ENCODE measurements at places on chromosomes 5 and 9.

GRCh38 chr9:70399141-70399540 lies 15.3 kb downstream of the KLF9 start:
- H3K4me3 ChIP-seq, result no peak overlapping the region
- peaks cover 39% of the 10 kb centered on the region for H3K4me1 ChIP-seq
- no peaks in the 10 kb centered on the region for H3K36me3 ChIP-seq
- H3K27ac ChIP-seq, result peak overlapping the region; percentile 88

DNA sequence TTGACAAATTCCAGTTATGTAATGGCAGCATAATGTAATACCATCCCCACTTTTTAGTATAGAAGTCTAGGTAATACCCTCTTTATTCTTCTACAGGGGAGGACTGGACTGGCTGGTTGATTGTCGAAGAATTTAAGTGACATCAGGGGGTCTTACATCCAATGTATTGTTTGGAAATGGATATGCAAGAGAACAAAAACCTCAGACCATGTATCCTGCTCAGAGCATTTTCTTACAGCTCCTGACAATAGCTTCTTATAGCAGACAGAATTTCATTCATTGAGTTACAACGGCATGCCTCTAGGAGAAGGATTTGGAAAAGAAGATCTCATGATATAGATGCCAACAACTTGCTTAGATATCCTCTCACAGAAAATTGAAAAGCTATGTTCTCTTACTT lies 2032.3 kb downstream of the EFNA5 start:
- no peaks in the 10 kb centered on the region for H3K27me3 ChIP-seq
- H3K4me3 ChIP-seq, result no peak overlapping the region
- ATAC-seq, result no peak
- H3K36me3 ChIP-seq, result no peaks in the 10 kb centered on the region

DNA sequence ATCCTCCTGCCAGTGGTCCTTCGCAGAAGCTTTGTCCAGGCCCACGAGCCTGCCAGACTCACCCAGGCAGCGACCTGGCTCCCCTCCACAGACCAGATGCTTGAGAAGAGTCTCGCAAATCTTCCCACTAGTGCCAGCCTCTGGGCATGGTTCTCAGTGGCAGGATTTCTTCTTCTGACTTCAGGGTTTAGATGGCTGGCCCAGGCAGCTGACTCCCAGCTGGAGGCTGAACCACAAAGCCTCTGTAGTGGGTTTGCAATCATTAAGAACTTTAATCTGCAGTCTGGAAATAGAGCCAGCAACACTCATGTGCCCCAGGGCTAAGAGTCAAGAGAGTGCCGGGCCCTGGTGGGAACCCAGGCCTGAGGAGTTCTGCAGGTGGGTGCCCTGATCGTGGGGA lies 90.6 kb upstream of the ICE1 start:
- no peak overlapping the region for H3K4me3 ChIP-seq
- H3K27ac ChIP-seq, result no peak overlapping the region
- H3K27me3 ChIP-seq, result no peaks in the 10 kb centered on the region
- ATAC-seq, result no peak
- H3K4me1 ChIP-seq, result no peaks in the 10 kb centered on the region

- H3K36me3 ChIP-seq, result no peaks in the 10 kb centered on the region
- no peaks in the 10 kb centered on the region for H3K27me3 ChIP-seq
- no peak overlapping the region for H3K4me3 ChIP-seq
- H3K4me1 ChIP-seq, result no peaks in the 10 kb centered on the region
Observed at GRCh38 chr9:115263371-115264075, 145.6 kb upstream of the TNC start.

GRCh38 chr5:132369474-132370180 lies at the start of gene SLC22A5:
TSS of gene SLC22A5 (plus strand) at chr5:132369710. CDS start at chr5:132369973, 263 bp downstream.
- no peaks in the 10 kb centered on the region for H3K27me3 ChIP-seq
- peak within 1 kb of the TSS; percentile 90 for H3K27ac ChIP-seq
- H3K36me3 ChIP-seq, result peaks cover 3% of the 10 kb centered on the region
- peaks cover 24% of the 10 kb centered on the region for H3K4me1 ChIP-seq

DNA sequence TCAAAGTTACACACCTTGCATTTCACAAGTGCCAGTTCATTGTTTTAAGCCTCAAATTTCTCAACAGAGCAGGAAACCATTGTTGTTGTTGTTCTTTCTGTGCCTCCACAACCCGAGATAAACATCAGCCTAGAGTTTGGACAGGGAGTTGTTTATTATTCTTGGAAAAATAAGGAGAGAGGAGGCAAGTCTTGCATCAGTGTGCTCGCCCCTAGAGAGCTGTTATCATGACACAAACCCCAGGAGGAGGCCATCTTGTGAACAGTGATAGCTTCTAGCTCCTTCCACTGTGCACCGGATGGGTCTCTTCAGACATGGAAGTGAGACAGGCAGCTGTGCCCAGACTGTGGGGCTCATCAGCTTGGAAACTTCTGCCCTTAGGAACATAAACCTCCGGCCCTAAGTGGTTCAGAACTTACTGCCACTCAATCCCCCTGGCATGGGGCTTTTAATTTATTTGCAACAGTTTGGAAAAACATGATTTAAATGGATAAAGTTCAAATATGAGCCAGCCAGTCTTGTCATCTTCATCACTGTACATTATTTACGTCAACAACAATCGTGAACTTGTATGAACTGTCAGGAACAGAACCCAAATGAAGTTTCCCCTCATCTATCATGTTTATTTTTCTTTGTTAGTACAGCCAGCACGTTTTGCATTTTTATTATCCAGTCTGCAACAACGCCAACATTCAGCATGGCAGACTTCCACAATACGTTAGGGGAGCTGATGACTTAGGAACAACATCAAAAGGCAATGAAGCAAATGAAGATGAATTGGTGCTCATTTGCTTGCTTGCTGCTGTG lies 181.7 kb upstream of the S1PR3 start:
- no peaks in the 10 kb centered on the region for H3K36me3 ChIP-seq
- no peak for ATAC-seq
- H3K4me1 ChIP-seq, result no peaks in the 10 kb centered on the region
- H3K4me3 ChIP-seq, result no peak overlapping the region

DNA sequence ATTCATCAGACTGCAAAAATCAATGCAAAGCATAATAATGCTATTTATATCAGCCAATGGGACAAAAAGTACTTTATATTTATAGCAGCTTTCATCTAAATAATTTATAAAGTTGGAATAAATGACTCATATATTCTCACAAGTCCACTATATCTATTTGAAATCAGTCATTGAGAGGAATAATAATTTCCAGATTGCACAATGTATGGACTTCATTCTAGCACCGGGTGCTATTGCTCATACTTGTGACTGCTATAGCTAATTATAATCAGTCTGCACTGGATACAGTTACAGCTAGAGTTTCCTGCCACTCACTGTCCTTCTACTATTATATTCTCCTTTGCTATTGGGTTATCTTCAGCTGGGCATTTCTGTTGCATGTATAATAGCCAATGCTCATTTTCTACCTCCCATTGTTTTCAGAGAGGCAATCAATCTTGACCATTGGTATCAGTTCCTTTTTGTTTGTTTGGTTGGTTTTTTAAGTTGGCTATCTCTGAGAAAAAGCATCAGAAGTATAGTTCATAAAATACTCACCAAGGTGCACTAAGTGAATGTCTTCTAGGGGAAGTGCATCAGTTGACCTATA lies 1.9 kb downstream of the CDH18 start:
- no peaks in the 10 kb centered on the region for H3K4me1 ChIP-seq
- no peak overlapping the region for H3K4me3 ChIP-seq
- ATAC-seq, result no peak
- H3K27me3 ChIP-seq, result no peaks in the 10 kb centered on the region
- H3K36me3 ChIP-seq, result no peaks in the 10 kb centered on the region

DNA sequence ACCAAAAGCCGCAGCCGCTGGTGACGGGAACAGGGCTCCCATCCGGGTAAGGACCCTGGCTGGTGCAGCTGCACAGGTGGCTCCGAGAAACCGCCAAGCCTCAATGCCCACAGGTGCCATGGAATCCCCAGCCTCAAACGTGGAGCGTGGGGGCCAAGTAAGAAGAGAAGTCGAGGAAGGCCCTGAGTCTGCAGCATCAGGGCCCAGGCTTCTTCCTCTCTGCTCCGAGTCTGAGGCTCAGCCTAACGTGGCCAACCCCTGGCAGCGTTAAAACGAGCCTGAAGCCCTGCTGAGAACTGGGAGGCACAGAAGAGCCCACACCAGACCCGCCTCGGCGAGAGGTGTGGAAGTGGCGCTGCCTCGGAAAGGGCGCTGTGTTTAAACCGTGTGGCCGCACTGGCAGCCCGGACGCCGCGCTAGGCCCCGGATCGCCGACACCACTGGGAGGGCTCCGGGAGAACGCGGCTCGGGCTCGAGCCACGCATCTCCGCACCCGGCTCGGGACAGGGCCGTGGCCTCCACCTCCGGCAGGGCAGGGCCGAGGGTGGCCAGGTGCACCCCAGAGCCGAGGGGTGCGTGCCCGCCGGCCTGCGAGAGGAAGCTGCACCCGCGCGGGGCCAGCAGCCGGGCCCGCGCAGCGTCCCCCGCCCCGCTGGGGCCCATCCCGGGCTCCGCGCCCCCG lies 730 bp downstream of the ZMYND19 start:
- peak; percentile 31 for ATAC-seq
- H3K27ac ChIP-seq, result peak overlapping the region; percentile 69
- no peaks in the 10 kb centered on the region for H3K27me3 ChIP-seq
- H3K4me3 ChIP-seq, result peak overlapping the region; percentile 82

- no peaks in the 10 kb centered on the region for H3K36me3 ChIP-seq
- H3K27ac ChIP-seq, result no peak overlapping the region
- H3K4me3 ChIP-seq, result no peak overlapping the region
Observed at GRCh38 chr5:172364773-172365172, 81.2 kb upstream of the UBTD2 start.

GRCh38 chr5:107980923-107981692 lies 310.4 kb upstream of the EFNA5 start:
- H3K36me3 ChIP-seq, result peaks cover 12% of the 10 kb centered on the region
- no peaks in the 10 kb centered on the region for H3K4me1 ChIP-seq
- H3K27ac ChIP-seq, result no peak overlapping the region
- H3K4me3 ChIP-seq, result no peak overlapping the region
- ATAC-seq, result no peak

- H3K27me3 ChIP-seq, result no peaks in the 10 kb centered on the region
- H3K27ac ChIP-seq, result no peak overlapping the region
- H3K4me3 ChIP-seq, result no peak overlapping the region
- ATAC-seq, result no peak
- H3K4me1 ChIP-seq, result no peaks in the 10 kb centered on the region
Observed at GRCh38 chr9:75593920-75594319, 296.6 kb upstream of the PCSK5 start.

DNA sequence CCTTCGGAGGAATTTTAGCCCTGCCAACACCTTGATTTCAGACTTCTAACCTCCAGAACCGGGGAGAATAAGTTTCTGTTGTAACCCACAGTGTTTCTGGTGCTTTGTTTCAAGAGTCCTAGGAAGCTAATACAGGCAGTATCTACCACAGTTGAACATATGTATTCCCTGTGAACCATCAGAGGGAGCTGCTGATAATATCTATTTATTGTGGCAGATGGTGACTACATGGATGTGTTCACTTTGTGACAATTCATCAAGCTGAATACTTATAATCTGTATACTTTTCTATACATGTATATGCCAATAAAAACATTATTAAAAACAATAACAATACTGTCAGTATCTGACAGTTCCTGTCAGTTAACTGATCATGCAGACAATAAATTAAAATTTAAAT lies 137.2 kb upstream of the GNA14 start:
- no peaks in the 10 kb centered on the region for H3K36me3 ChIP-seq
- peaks cover 8% of the 10 kb centered on the region for H3K27me3 ChIP-seq
- no peak overlapping the region for H3K27ac ChIP-seq
- H3K4me1 ChIP-seq, result no peaks in the 10 kb centered on the region
- ATAC-seq, result no peak
- H3K4me3 ChIP-seq, result no peak overlapping the region

DNA sequence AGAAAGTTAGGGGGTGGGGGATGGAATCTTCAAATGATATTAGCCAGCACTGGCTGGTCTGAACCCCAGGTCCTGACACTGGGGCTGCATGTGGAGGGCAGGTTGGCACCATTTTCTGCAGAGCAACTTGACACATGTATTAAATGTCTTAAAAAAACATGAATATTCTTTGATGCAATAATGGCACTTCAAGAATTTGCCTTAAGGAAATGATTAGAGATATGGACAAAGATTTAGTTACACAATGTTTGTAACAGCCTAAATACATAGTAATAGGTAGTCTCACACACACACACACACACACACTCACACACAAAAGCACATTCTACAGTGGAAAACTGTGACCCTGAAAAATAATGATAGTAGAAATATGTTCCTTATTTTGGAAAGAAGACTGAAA lies 3.6 kb downstream of the SVEP1 start:
- no peak overlapping the region for H3K4me3 ChIP-seq
- peaks cover 36% of the 10 kb centered on the region for H3K27me3 ChIP-seq
- peaks cover 10% of the 10 kb centered on the region for H3K4me1 ChIP-seq
- H3K36me3 ChIP-seq, result no peaks in the 10 kb centered on the region
- no peak for ATAC-seq

- H3K27ac ChIP-seq, result no peak overlapping the region
- peaks cover 8% of the 10 kb centered on the region for H3K36me3 ChIP-seq
- H3K4me3 ChIP-seq, result no peak overlapping the region
- H3K4me1 ChIP-seq, result no peaks in the 10 kb centered on the region
- ATAC-seq, result no peak
Observed at GRCh38 chr5:154358516-154359220, 87.1 kb upstream of the SAP30L start.

DNA sequence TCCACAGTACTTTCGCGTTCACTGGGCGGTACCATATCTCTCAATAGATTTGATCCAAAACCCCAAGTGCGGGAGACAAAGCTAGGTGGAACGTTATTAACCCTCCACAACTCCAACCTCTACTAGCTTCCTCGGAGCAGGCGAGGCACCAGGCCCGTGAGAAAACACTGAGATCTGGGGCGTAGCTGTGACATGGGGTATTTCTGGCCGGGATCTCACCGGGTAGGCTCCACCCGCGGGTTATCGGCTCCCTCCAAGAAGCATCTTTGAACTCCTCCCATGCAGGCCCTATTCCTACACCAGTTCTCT lies 350 bp upstream of the SLC25A46 start:
- H3K27me3 ChIP-seq, result no peaks in the 10 kb centered on the region
- H3K4me1 ChIP-seq, result peaks cover 20% of the 10 kb centered on the region
- peak overlapping the region; percentile 95 for H3K4me3 ChIP-seq
- peak; percentile 80 for ATAC-seq
- no peaks in the 10 kb centered on the region for H3K36me3 ChIP-seq
